ENCODE measurements at places on chromosomes 7 and 10. TPM values are rescaled to one million over a fixed set of nuclear protein-coding genes. Genes with fewer than 3 reads are reported as not detected.

The SP4 gene
- 7.3 TPM for total RNA-seq

The IGFBP1 gene
- total RNA-seq: under 0.01 TPM

DNA sequence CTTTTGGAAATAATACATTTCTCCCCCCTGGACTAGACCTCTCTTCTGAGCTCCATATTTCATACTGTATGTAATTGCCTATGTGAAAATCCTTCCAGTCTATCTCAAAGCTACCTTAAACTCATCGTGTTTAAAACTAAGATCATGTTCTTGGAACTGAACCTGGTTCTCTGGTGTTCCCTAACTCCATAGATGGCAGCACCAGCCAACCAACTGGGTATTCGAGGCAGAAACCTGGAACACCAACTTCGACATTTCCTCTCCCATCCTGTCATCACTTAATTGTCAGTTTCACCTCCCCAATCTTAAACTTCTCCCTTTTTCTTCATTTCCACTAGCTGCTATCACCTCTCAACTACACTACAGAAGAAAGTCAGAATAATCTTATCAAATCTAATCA lies 87.0 kb downstream of the ANKIB1 start:
- DNase-seq: no peak

GRCh38 chr10:15168291-15168785 lies at the start of gene NMT2:
Gene NMT2, minus strand, starts transcription at chr10:15168693. Its CDS starts 81 bp downstream, at chr10:15168612.
- peak; percentile 53 for DNase-seq

GRCh38 chr7:135877805-135878204 lies 99.4 kb downstream of the MTPN start:
- peak; percentile 97 for DNase-seq

DNA sequence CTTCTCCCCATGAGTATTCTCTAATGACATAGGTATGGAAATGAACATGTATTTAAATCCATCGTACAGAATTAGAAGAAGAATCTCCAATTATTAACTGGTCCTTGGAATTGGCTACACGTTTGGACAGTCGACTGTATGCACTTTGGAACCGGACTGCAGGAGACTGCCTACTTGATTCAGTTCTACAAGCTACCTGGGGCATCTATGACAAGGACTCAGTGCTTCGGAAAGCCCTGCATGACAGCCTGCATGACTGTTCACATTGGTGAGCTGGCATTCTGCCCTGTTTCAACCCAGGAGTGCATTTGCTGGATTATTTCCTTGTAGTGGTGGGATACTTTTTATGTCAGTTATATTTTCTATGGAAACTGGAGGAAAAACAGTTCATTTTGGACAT lies 32.2 kb downstream of the ZRANB1 start:
- no peak for DNase-seq

All from bronchial epithelial cell (primary cell).